Stimulated activated CD4-positive, alpha-beta T cell treated with anti-CD3 and anti-CD28 coated beads, Interleukin-15, amount 100 ng/mL, for 1 hour (primary cell): ENCODE measurements at places on chromosomes 7 and 10.

GRCh38 chr10:51619365-51619764 lies 80.0 kb downstream of the CSTF2T start:
- no peak for DNase-seq

DNA sequence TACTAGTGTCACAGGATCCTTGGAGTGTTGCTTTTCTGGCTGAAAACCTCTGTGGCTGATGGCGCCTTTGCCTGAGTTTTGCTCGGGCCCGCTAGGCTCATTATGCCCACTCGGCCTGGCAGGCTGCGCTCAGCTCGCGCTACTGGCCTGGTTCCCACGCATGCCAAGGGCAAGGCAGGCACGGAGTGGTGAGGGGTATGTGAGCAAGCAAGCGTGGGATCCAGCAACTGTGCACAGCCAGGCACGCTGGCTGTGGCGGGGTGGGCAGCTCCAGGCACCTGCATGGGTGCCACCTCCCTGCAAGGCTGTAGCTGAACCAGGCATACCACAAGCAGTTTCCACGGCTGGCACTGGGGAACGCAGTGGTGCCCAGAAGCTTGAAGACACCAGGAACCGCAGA lies 562.6 kb downstream of the GRM8 start:
- no peak for DNase-seq

GRCh38 chr7:7968544-7969305 lies at the start of gene GLCCI1:
TSS of gene GLCCI1 (plus strand) at chr7:7968796. CDS start at chr7:7969351, 555 bp downstream.
- peak; percentile 90 for DNase-seq

DNA sequence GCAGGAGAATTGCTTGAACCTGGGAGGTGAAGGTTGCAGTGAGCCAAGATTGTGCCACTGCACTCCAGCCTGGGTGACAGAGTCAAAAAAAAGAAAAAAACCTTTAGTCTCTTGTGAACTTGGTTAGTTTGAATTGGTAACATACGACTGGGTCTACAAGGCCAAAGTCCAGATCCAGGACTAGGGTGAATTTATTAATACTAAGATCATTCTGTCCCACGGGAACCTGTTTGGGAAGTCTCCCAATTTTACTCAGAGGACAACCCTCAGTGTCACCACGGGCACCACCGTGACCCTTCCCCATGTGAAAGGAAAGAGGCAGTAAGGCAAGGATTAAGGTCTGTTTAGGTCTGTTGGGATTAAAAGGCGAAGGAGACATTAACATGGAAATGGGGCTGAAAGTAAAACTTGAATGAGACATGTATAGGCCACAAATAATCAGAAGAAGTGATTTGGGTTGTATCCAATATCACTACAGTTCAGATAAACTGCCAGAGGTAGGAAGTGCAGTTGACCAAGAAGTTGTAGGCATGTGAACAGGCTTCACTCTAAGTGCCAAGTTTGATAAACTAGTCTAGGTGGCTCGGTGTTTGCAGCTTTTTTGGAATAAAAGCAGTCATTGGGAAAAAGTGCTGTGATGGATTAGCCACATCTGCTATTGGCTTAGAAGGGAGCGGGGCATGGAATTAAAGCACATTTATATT lies 30.7 kb downstream of the MYOF start:
- DNase-seq: no peak

- no peak for DNase-seq
Observed at GRCh38 chr10:119460369-119461195, 81.9 kb downstream of the RGS10 start.

DNA sequence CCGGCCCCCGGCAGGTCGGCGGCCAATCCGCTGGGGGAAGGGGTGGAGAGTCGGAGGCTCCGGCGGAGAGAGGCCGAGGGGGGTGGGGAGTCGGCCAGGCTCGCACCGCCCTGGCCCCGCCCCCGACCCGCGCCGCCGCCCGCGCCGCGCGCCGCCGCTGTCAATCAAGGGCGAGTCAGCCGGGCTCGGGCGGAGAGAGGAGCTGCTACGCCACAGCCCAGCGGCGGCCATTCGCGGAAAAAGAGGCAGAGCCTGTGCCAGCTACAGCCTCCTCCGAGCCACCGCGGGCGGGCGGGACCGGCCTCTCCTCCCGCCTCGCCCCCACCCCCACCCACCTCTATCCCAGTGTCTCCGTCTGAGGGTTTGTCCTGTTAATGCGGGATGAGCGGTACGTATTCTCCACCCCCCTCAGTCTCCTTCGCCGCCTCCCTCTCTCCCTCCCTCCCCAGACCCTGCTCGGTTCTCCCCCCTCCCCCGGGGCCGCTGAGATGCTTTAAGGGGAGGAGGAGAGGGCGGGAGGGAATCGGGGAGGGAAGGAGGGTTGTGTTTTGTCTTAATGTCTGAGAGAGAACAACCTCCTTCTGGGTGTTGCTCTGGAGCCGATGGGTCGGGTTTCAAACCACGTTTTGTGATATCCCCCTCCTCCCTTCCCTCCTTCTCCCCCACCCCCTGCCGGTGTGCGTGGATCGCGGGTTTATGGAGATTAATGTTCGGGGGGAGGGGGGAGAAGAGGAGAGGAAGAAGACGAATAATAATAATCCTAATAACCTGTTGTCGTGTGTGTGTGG lies at the start of gene SP4:
TSS of gene SP4 (plus strand) at position 213 of the 788 bp plus-strand sequence. CDS start at position 382, 169 bp downstream.
- DNase-seq: peak; percentile 95

- peak; percentile 95 for DNase-seq
Observed at GRCh38 chr10:103918053-103918846, at the start of gene STN1. TSS of gene STN1 (minus strand) at chr10:103918184. CDS start at chr10:103917594, 590 bp downstream.

DNA sequence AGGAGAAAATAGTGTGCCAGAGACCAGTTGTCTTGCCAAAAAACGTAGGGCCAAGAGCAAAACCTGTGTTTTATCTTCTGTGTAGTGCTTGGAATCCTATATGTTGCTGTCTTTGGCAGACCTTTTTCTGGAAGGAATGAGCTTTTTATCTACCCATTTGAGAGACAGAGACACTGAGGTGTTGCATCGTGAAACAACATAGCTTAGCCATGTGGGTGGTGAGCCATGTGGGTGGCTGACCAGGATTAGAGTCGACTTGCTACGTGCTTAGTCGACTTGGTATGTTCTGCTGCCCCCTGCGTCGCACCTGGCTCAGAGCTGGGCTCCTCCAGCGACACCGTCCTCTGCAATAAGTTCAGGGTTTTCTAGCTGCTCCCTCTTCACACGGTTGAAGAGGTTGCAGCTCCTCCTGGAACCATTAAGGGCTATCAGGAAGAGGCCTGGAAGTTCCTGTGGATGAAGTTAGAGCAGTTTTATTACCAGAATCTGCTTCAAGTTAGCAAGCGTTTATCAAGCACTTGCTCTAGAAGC lies 175.8 kb downstream of the SH2D4B start:
- no peak for DNase-seq

GRCh38 chr7:116876664-116877442 lies 14.5 kb downstream of the CAPZA2 start:
- DNase-seq: no peak

DNA sequence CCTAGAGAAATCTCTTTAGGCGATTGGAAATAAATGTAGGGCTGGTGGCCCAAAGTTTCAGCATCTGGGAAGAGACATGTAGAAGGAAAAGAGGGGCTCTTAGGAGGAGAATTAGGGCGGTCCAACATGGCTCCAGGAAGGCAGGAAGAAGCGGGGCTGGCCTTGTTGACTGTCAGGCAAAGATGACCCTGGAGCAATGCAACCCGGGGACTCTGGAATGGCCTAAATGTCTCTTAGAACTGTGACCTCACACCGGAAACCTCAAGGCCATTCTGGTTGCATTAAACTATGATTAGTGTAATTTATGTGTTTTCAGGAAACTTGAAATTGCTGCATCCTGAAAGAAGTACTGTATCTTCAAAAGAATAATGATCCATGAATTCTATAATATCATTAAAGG lies 66.8 kb downstream of the NRP1 start:
- DNase-seq: no peak

DNA sequence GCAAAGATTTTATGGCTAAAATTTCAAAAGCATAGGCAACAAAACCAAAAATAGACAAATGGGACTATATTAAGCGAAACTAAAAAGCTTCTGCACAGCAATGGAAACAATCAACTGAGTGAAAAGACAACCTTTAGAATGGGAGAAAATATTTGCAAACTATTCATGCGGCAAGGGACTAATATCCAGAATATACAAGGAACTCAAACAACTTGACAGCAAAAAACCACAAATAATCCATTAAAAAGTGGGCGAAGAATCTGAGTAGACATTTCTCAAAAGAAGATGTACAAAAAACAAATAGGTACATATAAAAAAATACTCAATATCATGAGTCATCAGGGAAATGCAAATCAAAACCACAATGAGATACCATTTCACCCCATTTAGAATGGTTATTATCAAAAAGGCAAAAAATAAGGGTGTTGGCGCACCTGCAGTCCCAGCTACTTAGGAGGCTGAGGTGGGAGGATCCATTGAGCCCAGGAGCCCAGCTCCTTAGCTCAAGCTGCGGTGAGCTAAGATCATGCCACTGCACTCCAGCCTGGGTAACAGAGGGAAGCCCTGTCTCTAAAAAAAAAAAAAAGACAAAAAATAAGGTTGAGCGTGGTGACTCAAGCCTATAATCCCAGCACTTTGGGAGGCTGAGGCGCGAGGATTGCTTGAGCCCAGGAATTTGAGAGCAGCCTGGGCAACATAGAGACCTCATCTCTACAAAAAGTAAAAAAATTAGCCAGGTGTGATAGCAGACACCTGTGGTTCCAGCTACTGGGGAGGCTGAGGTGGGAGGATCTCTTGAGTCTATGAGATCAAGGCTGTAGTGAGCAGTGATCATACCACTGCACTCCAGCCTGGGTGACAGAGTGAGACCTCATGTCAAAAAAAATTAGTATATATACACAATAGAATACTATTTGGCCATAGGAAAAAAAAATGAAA lies 4.2 kb upstream of the CCM2 start:
- no peak for DNase-seq

- no peak for DNase-seq
Observed at GRCh38 chr7:142804728-142805207, 34.0 kb downstream of the PRSS2 start.

DNA sequence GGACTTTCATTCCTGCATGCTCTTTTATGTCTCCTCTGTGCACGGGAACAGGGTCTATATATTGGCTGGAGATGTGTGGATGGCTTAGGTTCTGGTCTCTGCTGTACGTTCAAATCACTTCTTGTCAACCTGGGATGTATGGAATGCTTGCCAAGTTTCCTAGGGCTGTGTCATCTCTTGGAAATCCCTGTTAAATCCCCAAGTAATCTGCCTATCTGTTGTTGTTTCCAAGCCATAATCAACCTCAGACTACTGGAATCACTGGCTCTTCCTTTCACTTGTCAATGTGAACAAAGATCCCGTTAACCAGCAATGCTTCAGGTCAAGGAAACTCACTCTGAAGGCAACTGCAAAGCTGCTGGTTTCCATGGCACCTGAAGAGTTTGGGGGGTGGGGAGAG lies 93.3 kb upstream of the FAM171A1 start:
- DNase-seq: no peak
